ENCODE measurements at places on chromosomes 2 and 18. TPM values are rescaled to one million over a fixed set of nuclear protein-coding genes. Genes with fewer than 3 reads are reported as not detected.

The PLEKHA3 gene
- 7.1 TPM for total RNA-seq

- H3K4me1 ChIP-seq, result peaks cover 42% of the 10 kb centered on the region
- no peaks in the 10 kb centered on the region for H3K27me3 ChIP-seq
- peaks cover 21% of the 10 kb centered on the region for H3K36me3 ChIP-seq
- H3K4me3 ChIP-seq, result peak overlapping the region; percentile 88
Measured at GRCh38 chr2:73235315-73236028, 1.4 kb downstream of the CCT7 start.

GRCh38 chr18:71630696-71631095 lies 913.4 kb downstream of the CBLN2 start:
- no peaks in the 10 kb centered on the region for H3K27me3 ChIP-seq
- H3K36me3 ChIP-seq, result no peaks in the 10 kb centered on the region
- no peak overlapping the region for H3K27ac ChIP-seq
- no peak overlapping the region for H3K4me3 ChIP-seq
- DNase-seq, result no peak

DNA sequence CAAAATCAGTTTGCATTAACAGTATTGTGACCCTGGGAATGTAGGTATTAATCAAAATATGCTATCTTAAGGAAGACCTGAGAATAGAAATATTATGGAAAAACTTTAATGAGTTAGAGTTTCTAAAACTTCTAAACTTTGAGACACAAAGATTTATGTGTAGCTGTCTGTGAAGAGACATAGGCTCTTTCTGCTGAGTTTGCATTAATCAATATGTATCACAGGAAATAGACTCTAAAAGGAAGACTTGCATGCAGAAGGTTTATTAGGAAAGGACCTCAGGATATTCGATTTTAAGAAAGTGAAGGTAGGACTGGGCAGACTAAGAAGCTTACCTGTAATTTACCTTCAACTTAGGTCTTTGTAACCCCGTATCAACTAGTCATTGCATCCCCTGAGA lies 494.8 kb upstream of the NRXN1 start:
- H3K4me1 ChIP-seq, result no peaks in the 10 kb centered on the region
- no peak for DNase-seq
- H3K36me3 ChIP-seq, result no peaks in the 10 kb centered on the region
- no peaks in the 10 kb centered on the region for H3K27me3 ChIP-seq

DNA sequence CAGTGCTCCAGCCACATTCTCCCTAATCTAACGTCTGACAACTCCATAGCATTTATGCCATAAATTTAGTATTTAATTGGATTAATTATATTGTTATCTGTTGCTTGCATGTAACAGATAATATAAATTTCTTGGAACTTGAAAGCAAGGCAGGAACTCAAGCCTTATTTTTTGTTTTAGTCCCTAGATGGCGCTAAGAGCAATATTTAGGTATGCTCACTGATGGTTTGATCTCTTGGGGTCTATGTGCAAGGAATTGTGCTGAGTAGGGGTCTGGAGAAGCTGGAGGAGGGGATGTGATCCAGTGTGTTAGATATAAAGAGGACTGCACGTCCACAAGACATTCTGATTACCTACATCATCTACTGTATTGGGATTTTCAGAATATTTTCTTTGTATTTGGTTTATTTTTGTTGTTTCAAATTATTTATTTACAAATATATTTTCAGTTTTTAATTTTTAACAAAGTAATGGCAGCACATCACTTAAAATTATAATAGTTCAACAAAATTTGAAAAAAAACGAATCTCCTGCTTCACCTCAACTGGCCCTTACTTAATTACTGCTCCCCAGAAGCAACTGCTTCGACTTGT lies 32.8 kb downstream of the KATNAL2 start:
- peaks cover 7% of the 10 kb centered on the region for H3K4me1 ChIP-seq
- peak; percentile 66 for DNase-seq
- H3K4me3 ChIP-seq, result no peak overlapping the region
- H3K27ac ChIP-seq, result no peak overlapping the region
- H3K27me3 ChIP-seq, result no peaks in the 10 kb centered on the region

Measured in osteoblast (primary cell).